ENCODE measurements at places on chromosomes 3 and 15.
A peak's percentile ranks its signal among the peaks of the same experiment; 100 is the strongest.

GRCh38 chr3:63231643-63232042 is 46.5 kb upstream of the SYNPR start:
- DNase-seq, result no peak

DNA sequence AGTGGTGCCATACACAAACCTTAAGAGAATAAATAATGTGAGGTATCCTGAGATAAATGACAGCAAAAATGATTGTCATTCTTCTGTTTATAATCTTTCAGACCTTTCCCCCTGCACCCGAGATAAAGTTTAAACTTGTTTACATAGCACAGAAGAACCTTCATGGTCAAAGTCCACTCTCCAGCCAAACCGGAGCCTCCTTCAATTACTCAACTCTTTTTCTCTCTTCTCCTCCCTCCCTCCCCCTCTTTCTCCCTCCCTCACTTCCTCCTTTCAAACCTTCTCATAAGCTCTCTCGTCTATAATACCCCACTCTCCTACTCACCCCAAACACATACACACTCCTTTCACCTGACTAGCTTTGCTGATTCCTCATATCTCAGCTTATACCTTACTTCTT is 198.9 kb downstream of the EFHB start:
- DNase-seq, result no peak

GRCh38 chr3:45010811-45011333 is 15.2 kb upstream of the CLEC3B start:
- no peak for DNase-seq

DNA sequence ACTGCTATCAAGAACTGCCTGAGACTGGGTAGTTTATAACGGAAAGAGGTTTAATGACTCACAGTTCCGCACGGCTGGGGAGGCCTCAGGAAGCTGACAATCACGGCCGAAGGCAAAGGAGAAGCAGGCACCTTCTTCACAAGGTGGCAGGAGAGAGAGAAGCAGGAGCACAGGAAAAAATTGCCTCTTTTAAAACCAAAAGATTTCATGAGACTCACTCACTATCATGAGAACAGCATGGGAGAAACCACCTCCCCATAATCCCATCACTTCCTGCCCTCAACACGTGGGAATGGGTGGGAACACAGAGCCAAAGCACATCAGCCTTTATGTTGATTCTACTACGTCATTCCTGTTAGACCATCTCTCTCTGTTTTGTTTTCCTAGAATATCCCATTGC is 650.9 kb upstream of the SEMA6D start:
- DNase-seq, result no peak

DNA sequence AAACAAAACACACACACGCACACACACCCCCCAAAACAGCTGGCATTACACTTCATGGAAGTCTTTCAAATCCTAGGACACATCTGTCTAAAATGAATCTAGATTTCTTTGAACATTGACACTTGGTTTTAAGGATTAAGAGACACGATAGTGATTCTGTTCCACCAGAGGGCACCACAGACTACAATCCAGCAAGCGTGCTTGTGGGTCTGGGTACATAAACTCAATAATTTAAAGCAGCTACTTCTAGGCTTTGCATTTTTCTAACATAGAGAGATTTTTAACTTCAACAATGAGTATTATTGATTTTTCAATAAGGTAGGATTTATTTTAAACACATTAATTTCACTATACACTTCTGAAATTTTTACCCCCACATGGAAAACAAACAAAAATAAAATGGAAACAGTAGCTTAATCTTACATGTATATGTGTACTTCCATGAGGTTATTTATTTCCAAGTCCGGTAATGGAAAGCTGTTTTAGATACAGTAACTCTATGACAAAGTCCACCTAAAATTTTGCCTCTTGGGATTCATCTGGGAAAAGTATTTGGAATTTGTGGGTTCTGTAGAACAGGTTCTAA is 564.0 kb upstream of the TGFBR2 start:
- peak; percentile 41 for DNase-seq

GRCh38 chr3:54349691-54350090 is 227.3 kb downstream of the CACNA2D3 start:
- no peak for DNase-seq

GRCh38 chr15:85440451-85440850 is 60.0 kb downstream of the AKAP13 start:
- DNase-seq, result no peak

DNA sequence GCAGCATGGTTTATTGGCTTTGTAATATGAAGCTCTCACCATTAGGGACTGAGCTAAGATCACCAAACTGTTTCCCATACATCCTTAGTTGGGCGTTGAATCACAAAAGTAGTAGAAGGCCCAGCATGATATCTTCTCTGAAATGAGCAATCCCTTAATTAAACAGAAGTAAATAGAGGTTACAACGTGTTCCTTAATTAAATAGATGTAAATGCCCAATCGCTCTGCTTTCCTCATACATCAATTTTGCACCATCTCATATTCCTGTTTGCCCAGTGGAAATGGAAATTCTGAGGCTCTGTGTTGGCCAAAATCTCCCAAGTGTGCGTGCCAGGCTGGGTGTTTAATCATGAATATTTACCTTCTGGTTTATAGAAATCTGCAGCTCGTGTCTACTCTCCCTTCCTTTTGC is 107.4 kb upstream of the FOXB1 start:
- DNase-seq, result no peak

DNA sequence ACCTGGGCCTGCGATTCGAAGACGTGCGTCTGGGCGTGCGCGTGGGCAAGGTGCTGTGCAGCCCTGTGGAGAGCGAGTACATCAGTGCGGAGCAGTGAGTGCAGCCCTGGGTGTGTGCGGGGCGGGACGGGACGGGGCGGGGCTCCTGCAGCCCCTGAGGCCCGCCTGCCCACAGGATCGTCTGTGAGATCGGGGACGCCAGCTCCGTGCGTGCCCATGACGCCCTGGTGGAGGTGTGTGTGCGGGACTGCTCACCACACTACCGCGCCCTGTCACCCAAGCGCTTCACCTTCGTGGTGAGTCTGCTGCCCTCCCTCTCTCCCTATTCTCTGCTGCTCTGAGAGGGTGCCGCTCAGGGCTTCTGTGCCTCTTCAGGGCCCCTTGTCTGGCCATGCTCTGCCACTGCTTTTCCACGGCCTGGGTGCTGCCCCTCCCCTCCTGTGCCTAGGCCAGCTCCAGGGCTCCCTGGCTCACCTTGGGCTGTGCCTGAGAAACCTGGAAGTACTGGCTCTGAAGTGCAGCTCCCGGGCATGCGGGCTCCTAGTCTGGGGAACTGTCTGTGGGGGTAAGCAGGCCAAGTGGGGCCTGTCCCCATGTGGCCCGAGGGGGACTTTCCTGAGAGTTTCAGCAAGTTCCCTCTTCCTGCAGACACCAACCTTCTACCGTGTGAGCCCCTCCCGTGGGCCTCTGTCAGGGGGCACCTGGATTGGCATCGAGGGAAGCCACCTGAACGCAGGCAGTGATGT is 31.8 kb downstream of the PLXNA1 start:
- no peak for DNase-seq

- DNase-seq, result no peak
Observed at GRCh38 chr3:184784731-184785500, 27.1 kb upstream of the VPS8 start.

- no peak for DNase-seq
Observed at GRCh38 chr15:59178151-59178695, 28.4 kb upstream of the LDHAL6B start.

DNA sequence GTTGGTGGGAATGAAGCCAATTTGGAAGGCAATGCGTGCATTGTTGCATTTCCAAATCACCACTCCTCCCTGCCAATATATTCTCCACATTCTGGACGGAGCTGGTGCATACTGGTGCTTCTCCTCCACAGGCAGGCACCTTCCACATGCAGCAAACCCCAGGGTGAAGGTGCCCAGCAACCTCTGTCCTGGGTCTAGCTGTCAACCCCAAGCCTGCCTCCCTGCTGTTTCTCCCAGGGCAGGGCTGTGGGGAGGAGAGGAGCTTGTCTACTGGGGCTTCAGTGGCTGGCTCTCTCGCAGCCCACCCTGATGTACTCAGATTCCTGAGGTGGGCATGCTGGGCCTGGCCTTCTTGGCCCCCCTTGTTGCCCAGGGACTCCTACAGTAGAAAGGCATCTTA is 20.1 kb downstream of the GASK1A start:
- DNase-seq, result no peak

DNA sequence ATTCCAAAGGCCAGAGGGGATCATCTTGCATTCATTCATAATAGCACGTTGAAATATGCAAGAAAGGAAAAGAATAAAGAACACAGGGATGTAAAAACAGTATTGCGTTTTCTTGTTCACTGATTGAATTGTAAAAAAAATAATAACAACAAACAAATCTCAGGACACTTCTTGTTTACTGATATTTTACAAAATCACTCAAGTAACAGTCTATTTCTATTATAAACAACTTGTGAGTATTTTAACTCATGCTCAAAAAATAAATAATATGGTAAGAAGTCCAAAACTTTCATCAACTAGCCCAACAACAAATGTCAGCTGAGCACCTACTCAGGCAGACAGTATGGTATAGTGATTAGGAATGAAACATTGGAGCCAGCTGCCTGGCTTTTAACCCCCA is 2.2 kb upstream of the GABRG3 start:
- DNase-seq, result no peak

DNA sequence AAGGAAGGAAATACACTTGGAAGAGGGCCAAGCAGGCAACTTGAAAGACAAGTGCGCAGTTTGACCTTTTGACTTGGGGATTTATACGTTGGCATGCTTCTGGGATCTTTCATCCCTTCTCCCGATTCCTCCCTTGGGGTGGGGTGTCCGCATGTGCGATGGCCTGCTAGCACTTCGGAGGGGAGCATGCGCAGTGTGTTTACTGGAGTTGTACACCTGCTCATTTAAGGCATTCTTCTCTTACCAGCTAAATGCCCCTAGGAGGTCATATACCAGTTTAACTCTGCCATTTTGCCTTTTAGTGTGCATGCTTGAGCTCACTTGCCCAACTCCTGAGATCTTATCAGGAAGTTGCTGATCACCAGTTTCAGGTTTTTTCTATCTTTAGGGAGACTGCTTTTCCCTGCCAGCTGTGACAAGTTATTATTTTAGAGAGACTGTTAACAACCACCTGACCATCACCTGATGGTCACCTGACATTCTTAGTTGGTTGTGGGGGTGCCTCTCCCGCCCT is 63.5 kb downstream of the BFSP2 start:
- no peak for DNase-seq

- DNase-seq, result no peak
Observed at GRCh38 chr15:56207092-56207491, 36.6 kb downstream of the RFX7 start.

GRCh38 chr3:124587053-124587408 is 143.2 kb upstream of the UMPS start:
- no peak for DNase-seq

- DNase-seq, result no peak
Observed at GRCh38 chr3:17181413-17181907, 296.7 kb downstream of the PLCL2 start.

GRCh38 chr15:45023659-45024225 is 747 bp downstream of the SORD start:
- no peak for DNase-seq

DNA sequence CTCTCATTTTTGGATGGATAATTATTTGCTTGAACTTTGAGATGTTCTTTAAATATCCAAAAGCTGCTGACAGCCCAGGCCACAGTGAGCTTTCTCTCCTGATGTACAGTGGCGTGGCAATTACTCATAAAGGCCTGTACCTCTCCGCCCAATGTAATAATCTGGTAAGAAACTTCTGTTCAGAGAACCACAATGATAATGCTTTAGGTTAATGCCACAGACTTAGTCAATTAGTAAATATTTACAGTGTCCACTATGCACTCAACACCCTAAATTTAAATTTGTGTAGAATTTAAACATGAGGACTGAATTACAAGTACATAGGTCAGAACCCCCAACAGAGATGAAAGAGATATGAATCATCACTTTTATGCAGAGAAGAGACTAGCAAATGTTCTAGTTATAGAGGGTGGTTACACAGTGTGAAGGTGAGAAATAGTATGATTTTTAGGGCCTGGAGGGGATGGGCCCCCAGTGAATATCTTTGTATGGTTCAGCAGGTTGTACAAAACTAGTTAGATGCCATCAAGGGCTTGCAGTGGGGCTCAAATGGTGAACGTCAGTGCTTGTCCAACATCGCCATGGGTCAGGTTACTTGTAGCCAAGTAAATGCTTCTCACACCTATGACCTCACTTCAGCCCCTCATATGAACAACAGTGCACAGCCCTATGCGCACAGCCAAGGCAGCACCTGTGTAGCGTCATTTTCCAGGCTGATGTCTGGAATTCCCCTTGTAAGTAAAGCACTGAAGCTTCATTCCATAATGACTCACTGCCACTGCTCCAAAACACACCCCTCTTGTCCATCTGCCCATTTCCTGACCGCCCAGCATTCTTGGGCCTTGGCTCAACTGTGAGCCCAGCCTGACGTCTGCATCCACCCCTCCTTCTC is 13.3 kb downstream of the ABHD2 start:
- DNase-seq, result no peak

DNA sequence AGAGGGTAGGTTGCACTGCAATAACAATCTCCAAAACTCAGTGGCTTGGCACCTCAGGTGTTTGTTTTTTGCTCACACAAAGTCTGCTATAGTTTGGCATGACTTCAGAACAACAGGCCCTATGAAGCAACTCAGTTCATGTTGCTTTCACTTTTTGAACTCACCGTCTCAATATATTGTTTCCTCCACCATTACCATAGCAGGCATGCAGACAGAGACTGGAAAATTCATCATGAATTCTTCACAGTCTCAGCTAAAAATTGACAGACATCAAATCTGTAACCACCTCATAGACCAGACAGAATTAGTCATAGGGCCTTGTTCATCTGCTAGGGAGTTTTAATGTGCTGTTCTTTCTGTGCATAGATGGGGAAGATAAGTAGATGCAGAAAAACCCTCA is 161.4 kb upstream of the POU1F1 start:
- no peak for DNase-seq

GRCh38 chr3:166453478-166453877 is 616.3 kb upstream of the BCHE start:
- DNase-seq, result no peak

DNA sequence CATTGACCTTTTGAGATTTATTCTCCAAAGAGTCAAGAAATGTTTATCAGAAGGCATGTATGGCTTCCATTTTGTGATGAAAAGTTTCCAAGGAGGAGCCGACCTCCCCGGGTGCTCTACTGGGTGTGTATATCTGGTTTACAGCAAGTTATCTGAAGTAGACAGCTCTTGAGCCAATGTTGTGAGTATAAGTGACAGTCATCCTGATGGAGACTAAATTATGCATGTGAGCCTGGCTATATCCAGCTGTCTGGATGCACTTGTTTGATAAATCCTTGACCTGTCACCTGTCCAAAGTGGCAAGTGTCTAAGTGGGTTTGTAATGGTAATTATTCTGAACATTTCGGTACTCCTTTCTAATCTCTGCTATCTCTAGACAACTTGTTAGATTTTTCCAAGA is 142.2 kb downstream of the NR2F2 start:
- DNase-seq, result no peak

DNA sequence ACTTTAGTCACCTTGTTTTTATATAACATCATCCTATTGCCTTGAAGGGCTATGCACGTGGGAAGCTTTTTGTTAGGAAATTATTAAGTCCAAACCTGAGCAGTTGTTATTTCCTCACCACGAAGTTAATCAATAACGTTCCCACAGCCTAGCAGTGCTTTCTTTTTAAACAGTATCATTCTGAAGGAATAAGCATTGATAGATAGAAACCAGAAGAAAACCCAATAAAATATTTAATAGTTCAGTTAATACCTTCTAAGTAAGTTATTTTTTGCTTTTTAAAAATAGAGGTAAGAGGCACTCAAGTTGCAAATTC is 149.3 kb downstream of the KCNMB2 start:
- no peak for DNase-seq

All from activated T-cell treated with anti-CD3 and anti-CD28 coated beads, Interleukin-2, amount 50 U/mL, for 1 hour (primary cell).